ENCODE measurements at places on chromosomes 5 and 9.

DNA sequence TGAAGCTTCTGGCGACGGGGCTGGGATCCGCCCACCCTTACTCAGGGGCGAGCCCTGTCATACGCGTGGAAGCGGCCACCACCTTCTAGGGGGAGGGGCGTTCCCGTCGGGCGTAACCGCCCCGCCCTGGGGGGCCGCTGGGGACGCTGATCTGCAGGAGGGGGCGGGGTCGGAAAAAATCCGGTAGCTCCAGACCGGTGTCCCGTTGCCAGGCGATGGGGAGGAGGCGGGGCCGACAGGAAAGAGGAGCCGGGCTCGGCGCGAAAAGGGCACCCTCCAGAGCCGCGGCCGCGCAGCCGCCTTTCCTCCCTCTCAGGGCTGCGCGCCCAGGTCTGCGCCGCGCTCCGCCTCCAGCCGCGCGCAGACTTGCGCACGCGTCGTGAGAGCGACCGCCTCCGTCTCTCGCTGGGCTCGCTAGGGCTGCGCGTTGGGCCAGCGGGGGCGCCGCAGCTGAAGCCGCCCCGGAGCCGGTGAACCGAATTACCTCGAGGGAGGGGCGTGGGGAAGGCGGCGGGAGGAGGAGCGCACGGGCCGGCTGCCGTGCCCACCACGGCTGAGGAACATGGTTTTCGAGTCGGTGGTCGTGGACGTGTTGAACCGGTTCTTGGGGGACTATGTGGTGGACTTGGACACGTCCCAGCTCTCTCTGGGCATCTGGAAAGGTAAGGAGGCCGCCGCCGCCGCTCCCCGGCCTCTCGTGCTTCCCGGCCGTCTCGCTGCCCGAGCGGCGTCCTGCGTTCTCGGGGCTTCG lies at the start of gene VPS13A:
Gene VPS13A (plus strand): TSS at position 392 of the 751 bp plus-strand sequence. CDS start 171 bp downstream, at position 563.
- peak; percentile 90 for DNase-seq

DNA sequence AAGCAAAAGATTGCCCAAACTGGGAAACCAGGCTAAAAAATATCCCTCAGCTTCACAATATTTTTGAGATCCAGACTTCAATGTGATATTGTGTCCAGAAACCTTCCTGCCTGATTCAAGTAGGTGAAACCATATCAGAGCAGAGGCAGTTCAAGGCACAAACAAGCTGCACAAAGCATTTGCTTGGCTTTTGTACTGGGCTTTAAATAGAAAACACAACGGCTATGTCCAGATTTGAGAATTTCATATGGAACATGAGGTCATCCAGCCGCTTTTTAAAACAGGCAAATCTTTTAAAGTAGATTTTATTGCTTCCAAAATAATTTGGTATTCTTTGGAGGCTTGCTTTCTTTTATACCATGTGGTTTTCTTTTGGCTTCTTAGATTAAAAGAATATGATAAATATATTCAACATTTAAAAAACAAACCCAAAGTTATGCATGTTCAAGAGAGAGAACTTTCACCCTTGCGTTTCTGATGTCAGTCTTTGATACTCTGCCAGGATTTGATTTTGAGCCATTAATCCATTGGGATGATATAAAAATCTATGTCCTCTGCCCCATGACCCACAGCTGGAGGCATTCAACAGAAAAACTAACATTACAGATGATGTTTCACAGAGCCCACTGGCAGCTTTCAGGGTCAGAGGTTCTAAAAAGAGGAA lies 29.0 kb upstream of the CCDC112 start:
- no peak for DNase-seq

DNA sequence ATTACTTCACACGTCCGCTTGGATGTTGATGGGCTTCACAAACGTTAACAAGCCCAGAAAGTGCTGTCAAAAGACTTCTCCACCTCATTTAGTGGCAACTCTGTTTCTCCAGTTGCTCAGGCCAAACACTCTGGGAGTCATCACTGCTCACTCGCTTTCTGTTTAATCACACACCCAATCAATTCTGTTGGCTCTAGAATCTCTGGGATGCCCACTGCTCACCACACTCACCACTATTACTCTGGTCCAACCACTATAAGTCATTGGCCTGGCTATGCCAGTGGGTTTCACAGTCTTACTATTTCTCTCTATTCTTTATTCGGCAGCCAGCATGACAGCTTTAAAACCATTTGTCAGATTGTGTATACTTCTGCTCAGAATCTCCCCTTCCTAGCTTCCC lies 163.5 kb downstream of the KDM4C start:
- DNase-seq, result no peak

GRCh38 chr9:126838895-126839294 lies 21.5 kb upstream of the ZBTB34 start:
- no peak for DNase-seq

GRCh38 chr5:74072646-74073045 lies 446.6 kb downstream of the ARHGEF28 start:
- DNase-seq, result no peak

- no peak for DNase-seq
Observed at GRCh38 chr5:16411741-16412455, 53.7 kb downstream of the ZNF622 start.

- DNase-seq, result no peak
Observed at GRCh38 chr9:2709645-2710101, 7.6 kb upstream of the KCNV2 start.

GRCh38 chr5:77180167-77181081 lies 30.1 kb upstream of the PDE8B start:
- DNase-seq, result no peak

- DNase-seq, result peak; percentile 33
Observed at GRCh38 chr9:92947268-92948037, at the start of gene FGD3. Gene FGD3 (plus strand): TSS chr9:92947523. CDS start chr9:92976257, 28,734 bp downstream.

GRCh38 chr5:95090774-95091173 lies 194.1 kb downstream of the MCTP1 start:
- DNase-seq, result no peak

GRCh38 chr9:1386420-1386819 lies 336.3 kb downstream of the DMRT2 start:
- no peak for DNase-seq

DNA sequence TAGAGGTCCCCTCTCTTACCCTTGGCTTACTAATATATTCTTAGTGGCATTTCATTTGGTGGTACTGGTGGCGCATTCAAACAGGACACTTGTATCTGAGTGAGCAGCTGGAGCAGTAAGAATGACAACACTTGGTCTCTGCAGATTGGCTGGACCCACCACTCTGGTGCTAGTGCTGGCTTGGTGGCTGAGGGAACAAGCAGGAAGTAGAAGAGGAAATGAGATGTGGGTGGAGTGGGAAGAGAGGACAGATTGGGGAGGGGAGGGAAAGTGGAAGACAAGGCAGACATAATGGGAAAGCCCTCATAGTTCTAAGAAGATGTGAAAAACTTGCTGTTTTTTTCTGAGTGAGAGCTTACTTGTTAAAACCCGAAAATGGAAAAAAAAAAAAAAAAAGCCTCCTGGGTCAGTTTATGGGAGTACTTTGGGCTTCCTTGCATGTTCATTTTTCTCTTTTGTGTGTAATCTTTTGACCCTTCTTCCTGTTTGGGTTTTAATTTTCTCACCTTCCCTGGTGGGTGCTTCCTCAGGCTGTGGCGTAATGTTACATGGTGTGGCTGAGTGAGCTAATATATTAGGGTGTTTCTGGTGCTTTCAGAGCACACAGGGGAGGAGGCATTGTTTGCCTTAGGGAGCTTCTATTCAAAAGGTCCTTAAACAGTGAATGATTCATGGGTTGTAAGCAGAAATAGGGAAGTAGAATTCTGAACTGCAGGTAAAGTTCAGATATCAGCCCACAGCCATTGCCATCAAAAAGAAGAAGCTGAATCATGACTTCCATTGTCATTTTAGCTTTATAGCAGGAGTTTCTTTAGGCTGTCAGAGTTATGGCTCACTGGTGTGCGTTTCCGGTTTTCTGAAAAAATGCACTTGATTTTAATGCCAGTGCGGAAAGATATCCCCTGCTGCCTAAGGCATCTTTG lies 52.3 kb downstream of the TLE4 start:
- peak; percentile 84 for DNase-seq

GRCh38 chr9:21835121-21835520 lies 32.7 kb downstream of the MTAP start:
- no peak for DNase-seq

DNA sequence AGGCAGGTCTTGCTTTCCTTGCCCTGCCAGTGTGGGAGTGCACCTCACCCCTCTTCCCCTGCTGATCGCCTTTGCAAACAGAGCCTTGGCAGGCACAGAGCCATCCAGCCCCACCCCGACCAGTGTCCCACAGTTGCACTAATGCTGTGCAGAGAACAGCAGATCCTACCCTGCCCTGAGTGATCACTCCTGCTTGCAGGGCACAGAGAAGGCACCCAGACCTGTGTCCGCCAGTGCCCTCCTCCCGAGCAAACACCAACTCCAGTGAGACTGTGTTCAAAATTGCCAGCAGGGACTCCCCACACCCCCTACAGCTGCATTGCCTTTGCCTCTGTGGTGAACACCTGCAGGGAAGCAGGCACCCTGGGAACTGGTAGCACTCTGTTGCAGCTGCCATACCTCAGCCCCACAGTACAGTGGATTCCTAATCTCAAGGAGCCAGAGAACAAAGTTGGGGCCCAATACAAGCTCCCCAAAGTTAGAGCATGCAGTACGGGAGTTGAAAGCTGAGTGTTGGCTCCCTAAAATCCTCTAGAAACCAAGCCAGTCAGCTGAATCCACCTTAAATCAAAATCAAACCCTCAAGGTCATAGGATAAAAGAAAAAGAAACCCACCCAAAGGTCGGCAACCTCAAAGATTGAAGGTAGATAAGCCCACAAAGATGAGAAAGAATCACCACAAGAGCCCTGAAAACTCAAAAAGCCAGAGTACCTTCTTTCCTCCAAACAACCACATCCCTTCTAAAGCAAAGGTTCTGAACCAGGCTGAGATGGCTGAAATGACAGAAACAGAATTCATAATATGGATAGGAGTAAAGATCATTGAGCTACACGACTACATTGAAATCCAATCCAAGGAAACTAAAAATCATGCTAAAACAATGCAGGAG lies 92.9 kb upstream of the PIK3R1 start:
- no peak for DNase-seq

DNA sequence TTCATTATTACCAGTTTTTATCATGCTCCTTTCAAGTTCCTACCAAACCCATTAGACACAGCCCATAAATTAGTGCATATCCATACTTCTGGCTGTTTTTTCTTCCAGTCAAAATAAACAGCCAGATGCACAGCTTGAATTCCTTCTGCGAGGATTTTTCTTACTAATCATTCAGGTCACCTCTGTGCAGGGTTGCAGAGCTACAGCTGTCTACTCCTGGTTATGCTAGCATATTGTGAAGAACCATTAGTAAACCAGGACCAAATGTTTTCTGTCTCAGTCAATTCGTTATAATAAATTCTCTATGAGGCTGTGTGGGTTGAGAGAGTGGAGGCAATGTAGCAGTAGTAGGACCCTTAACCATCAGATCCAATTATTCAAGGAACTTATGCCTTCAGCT lies 8.1 kb upstream of the MINAR2 start:
- no peak for DNase-seq

GRCh38 chr5:154844809-154845208 lies 5.6 kb downstream of the FAXDC2 start:
- no peak for DNase-seq

GRCh38 chr5:178411083-178411482 lies 178.5 kb upstream of the PHYKPL start:
- no peak for DNase-seq

- peak; percentile 65 for DNase-seq
Observed at GRCh38 chr5:94693043-94693822, 74.8 kb downstream of the SLF1 start.

DNA sequence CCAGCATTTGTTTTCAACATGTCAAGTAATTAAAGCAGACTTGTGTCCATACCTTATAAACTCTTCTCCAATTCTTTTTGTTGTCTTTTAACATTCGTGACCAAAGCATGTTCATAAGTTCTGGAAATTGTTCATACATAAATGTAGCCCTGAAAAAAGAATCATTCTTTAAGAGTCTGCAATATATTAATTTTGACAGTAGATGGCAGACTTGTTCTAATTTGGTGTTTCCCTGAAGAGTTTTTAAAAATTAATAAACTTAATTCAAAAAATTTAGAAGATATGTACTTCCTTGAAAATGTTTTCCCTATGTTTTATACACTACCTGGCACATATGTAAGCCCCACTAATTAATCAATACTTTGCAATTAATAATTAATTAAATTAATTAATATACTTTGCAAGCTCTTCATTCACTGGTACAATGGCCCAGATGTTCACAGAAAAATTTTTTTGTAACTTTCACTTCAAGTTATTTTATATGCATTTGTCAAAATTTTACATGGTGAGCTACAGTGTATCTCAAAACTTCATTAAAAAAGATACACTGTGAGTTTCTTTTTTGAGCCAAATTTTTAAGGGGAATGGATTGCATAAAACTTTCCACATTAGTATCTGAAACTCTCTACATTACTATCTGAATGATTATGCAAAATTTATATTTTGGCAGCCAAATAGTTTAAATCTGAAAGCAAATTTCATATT lies 42.1 kb downstream of the CLINT1 start:
- peak; percentile 71 for DNase-seq

GRCh38 chr9:17138503-17138902 lies 3.7 kb downstream of the CNTLN start:
- DNase-seq, result no peak

GRCh38 chr5:178392386-178392785 lies 159.8 kb upstream of the PHYKPL start:
- no peak for DNase-seq

- DNase-seq, result no peak
Observed at GRCh38 chr5:21159510-21160059, 1171.6 kb upstream of the CDH18 start.
